Esophagus muscularis mucosa (tissue), 4 donors: ENCODE measurements at places on chromosomes 12 and 14. TPM values are rescaled to one million over a fixed set of nuclear protein-coding genes. Genes with fewer than 3 reads are reported as not detected.
A peak's percentile ranks its signal among the peaks of the same experiment; 100 is the strongest.

DNA sequence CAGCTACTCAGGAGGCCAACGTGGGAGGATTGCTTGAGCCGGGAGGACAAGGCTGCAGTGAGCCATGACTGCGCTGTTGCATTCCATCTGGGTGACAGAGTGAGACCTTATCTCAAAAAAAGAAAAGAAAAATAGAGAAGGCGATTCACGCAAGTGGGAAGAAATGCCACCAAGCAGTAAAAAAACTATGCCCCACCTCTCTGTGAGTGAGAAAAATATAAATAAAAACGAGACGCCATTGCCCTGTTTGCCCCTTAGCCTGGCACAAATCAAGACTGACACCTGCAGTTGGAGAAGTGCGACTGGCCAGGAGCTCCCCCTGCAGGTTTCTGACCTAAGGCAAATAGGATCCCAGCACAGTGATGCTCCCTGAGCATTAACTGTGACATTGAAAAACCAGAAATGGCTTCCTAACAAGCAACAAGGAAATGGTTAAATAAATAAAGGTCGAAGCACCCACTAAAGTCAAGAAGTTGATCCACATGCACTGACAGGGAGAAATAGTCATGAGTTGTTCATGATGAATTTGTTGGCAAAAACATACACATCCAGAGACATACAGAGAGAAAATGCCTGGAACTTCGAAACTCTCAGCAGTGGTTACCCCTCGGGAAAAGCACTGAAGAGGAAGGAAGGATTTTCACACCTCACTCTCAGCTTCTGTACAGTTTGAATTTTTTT, 21.1 kb downstream of the GSC start:
- H3K4me1 ChIP-seq: no peaks in the 10 kb centered on the region
- no peak overlapping the region for H3K27ac ChIP-seq
- H3K4me3 ChIP-seq: no peak overlapping the region
- no peaks in the 10 kb centered on the region for H3K36me3 ChIP-seq
- H3K27me3 ChIP-seq: peaks cover 30% of the 10 kb centered on the region
- DNase-seq: no peak

DNA sequence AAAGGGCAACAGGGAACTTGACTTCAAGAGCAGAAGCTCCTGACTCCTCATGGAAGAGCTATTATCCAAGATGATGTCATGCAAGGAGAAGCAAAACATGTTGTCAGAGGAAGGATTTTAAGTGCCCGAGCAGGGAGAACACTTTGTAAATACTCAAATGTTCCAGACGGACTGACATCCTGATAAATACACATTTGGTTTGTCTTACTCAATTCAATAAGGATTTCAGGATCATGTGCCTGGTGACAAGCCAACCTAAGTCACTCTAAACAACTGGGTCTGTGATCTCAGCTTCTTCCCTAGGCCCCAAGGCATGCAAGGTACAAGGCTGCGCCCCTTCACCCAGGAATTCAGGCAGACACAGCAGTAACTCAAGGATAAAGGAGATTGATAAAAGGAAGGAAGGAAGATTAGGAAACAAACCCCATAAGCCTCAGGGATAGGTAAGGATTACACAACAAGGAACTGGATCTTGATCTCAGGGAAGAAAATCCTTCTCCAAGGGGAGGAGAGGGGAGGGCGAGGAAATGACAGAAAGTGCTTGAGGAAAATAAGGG, 26.8 kb upstream of the CEBPE start:
- H3K4me3 ChIP-seq: no peak overlapping the region
- H3K4me1 ChIP-seq: peaks cover 96% of the 10 kb centered on the region
- H3K27ac ChIP-seq: peak overlapping the region; percentile 94
- DNase-seq: no peak
- peaks cover 2% of the 10 kb centered on the region for H3K36me3 ChIP-seq

DNA sequence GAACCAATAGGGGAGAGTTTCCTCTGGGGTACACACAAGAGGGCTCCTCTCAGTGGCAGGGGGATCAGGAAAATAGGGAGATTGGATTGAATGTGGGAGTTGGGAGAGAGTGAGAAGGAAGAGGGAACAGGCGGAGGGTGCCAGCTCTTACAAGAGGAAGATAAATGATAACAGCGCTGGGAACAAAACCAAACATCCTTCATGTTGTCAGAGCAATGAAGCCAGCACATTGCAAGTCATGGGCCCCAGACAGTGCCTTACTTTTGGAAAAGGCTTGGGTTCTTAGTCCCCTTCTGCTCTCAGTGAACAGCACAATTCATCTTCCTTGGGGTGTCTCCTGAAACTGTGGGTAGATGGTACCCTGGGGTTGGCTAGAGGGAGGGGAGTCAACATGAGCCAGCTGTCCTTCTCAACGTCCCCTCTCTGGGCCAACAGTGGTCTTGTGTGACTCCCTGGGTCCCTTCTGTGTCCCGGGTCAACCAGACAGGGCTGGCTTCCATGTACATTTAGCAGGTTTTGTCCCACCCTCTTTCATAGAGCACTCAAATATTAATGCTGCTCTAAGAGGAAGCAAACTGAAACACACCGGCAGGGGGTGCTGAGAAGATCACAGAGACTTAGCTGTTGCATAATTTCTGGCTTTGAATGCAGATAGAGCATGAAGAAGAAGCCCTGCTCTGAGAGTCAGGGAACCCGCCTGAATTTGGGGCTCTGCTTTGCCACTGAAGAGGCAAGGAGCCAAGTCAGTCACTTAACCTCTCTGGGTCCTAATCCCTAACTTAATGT, 138.5 kb downstream of the ESRRB start:
- H3K4me3 ChIP-seq: no peak overlapping the region
- H3K36me3 ChIP-seq: no peaks in the 10 kb centered on the region
- H3K27ac ChIP-seq: no peak overlapping the region
- H3K4me1 ChIP-seq: no peaks in the 10 kb centered on the region
- no peaks in the 10 kb centered on the region for H3K27me3 ChIP-seq
- no peak for DNase-seq

DNA sequence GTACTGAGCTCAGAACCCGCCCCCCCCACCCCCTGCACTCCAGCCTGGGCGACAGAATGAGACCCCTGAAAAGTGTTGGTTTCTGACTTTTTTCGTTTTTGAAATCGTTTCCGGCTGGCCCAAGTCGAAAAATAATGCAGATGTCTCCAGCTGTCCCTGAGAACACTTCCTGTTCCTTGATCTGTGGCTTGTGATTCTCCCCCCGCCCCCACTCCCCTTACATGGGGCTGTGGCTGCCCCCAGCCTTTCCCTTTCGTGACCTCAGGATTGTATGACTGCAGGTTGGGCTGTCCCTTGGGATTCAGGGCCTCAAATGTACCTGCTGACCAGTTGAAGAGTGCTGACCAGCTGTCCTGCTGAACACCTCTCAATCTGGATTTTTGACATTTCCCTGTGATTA, 34.1 kb downstream of the NOC4L start:
- peaks cover 8% of the 10 kb centered on the region for H3K27me3 ChIP-seq
- DNase-seq: no peak
- H3K4me1 ChIP-seq: no peaks in the 10 kb centered on the region
- H3K4me3 ChIP-seq: no peak overlapping the region
- no peak overlapping the region for H3K27ac ChIP-seq

- H3K27ac ChIP-seq: no peak overlapping the region
- H3K4me3 ChIP-seq: no peak overlapping the region
- H3K27me3 ChIP-seq: no peaks in the 10 kb centered on the region
- peak; percentile 77 for DNase-seq
- H3K36me3 ChIP-seq: no peaks in the 10 kb centered on the region
- no peaks in the 10 kb centered on the region for H3K4me1 ChIP-seq
Observed at GRCh38 chr14:81247271-81247766, 26.6 kb upstream of the GTF2A1 start.

DNA sequence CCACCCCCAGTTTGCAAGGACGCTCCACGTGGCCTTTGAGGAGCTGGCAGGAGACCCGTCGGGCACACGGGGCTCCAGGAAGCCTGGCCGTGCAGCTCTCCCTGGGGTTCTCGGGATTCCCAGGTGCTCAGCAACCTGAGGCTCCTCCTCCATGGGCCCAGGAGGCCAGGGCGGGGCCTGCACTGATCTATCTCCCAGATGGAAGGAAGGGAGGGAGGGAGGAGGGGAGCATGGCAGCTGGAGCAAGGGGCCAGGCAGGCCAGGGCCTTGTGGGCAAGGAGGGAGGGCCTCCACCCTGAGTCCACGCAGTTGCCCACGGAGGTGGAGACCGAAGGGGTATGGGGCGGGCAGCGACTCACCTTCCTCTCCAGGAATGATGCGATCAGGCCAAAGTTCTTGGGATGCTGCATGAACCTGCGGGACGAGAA, 127.3 kb downstream of the RFLNA start:
- peaks cover 64% of the 10 kb centered on the region for H3K4me1 ChIP-seq
- H3K27me3 ChIP-seq: no peaks in the 10 kb centered on the region
- H3K4me3 ChIP-seq: peak overlapping the region; percentile 32
- H3K27ac ChIP-seq: peak overlapping the region; percentile 88
- DNase-seq: no peak

GRCh38 chr12:25904442-25904841, 54.0 kb upstream of the RASSF8 start:
- H3K36me3 ChIP-seq: no peaks in the 10 kb centered on the region
- no peaks in the 10 kb centered on the region for H3K4me1 ChIP-seq
- H3K27me3 ChIP-seq: no peaks in the 10 kb centered on the region
- H3K27ac ChIP-seq: no peak overlapping the region
- DNase-seq: no peak

- H3K36me3 ChIP-seq: no peaks in the 10 kb centered on the region
- no peaks in the 10 kb centered on the region for H3K27me3 ChIP-seq
- H3K27ac ChIP-seq: no peak overlapping the region
- no peak overlapping the region for H3K4me3 ChIP-seq
- no peak for DNase-seq
- no peaks in the 10 kb centered on the region for H3K4me1 ChIP-seq
Observed at GRCh38 chr12:128459067-128459466, 192.1 kb downstream of the TMEM132C start.

GRCh38 chr12:102484017-102484416, 3.7 kb upstream of the IGF1 start:
- DNase-seq: no peak
- H3K4me3 ChIP-seq: peak overlapping the region; percentile 40
- no peaks in the 10 kb centered on the region for H3K27me3 ChIP-seq
- no peaks in the 10 kb centered on the region for H3K36me3 ChIP-seq
- H3K27ac ChIP-seq: peak overlapping the region; percentile 53
- H3K4me1 ChIP-seq: peaks cover 31% of the 10 kb centered on the region

DNA sequence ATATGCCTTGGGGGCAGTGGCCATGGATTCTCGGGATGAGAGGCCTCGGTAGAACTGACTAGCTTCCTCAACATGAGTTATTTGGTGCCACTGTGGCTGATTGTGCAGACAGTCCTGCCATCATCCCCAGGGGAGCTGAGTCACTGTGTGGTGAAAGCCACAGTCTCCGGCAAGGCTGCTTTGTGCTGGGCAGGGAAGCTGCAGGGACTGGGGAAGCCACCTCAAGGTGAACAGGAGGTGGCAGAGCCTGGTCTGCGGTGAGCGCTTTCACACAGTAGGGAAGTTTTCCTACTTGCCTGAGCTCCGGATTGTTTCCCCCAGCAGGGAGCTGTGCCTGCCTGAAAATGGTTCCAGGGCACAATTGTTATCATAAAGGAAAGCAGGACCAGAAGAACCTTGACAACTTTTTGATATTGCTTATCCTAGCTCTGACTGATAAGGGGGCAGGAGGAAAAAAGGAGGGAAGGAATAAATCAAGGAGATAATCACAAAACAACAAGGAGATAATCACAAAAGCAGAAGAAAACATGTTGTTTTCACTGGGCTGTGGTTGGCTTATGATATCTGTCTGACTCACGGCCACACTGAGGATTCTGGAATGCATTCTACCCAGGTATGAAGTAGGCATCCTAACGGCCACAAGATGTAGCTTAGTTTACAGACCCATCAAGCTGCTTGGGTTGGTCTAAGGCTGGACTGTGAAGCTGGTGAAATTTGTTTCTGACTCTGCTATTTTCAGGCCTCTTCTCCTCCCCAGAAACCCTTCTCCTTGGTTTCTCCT, 32.2 kb upstream of the GNG2 start:
- no peaks in the 10 kb centered on the region for H3K4me1 ChIP-seq
- peak; percentile 57 for DNase-seq
- no peak overlapping the region for H3K4me3 ChIP-seq
- H3K27ac ChIP-seq: no peak overlapping the region
- H3K36me3 ChIP-seq: no peaks in the 10 kb centered on the region
- no peaks in the 10 kb centered on the region for H3K27me3 ChIP-seq

GRCh38 chr14:22464422-22465142, 124.4 kb downstream of the DAD1 start:
- H3K27me3 ChIP-seq: no peaks in the 10 kb centered on the region
- peaks cover 17% of the 10 kb centered on the region for H3K4me1 ChIP-seq
- no peak overlapping the region for H3K27ac ChIP-seq

- H3K36me3 ChIP-seq: peaks cover 75% of the 10 kb centered on the region
- no peak overlapping the region for H3K27ac ChIP-seq
- H3K4me1 ChIP-seq: no peaks in the 10 kb centered on the region
- no peak for DNase-seq
Observed at GRCh38 chr12:120183211-120183631, 11.3 kb downstream of the GCN1 start.

DNA sequence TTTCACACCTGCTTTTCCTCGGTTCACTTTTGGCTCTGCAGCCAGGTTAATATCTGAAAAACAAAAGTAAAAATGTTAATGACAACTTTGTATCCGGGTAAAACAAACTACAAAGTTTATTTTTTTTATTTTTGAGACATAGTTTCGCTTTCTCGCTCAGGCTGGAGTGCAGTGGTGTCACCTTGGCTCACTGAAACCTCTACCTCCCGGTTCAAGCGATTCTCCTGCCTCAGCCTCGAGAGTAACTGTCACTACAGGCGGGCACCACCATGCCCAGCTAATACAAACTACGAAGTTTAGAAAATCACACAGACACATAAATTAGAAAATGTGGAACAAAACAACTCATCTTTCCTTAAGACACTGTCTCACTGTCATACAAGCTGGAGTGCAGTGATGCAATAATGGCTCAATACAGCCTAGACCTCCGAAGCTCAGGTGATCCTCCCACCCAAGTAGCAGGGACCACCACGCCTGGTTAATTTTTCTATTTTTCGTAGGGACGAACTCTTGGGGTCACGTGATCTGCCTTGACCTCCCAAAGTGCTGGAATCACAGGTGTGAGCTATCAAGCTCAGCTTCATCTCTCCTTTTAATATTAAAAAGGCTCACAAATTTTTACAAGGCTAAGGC, 38.1 kb downstream of the HNRNPC start:
- no peaks in the 10 kb centered on the region for H3K27me3 ChIP-seq
- no peak for DNase-seq
- peaks cover 74% of the 10 kb centered on the region for H3K4me1 ChIP-seq

DNA sequence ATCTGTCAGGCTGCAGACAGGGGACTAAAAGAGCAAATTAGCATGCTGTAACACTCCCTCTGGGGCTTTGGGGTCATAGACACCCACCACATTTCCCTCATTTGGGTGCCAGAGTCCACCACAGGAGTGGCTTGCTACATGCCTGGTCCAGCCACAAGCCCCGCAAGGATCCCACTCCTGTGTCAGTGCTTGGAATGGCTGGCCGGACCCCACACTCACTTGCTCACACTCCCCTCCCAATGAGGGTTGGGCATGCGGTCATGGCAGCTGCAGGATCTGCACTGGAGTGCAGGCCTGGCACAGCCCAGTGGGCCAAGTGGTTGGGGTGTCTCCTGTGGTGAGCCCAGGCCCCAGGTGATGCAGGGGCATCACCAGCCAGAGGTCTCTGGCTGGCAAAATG, 59.9 kb downstream of the TSPAN19 start:
- H3K4me1 ChIP-seq: no peaks in the 10 kb centered on the region
- H3K36me3 ChIP-seq: no peaks in the 10 kb centered on the region
- no peak overlapping the region for H3K27ac ChIP-seq
- H3K4me3 ChIP-seq: no peak overlapping the region

GRCh38 chr12:68913682-68914081, 19.3 kb downstream of the CPM start:
- DNase-seq: no peak
- no peaks in the 10 kb centered on the region for H3K36me3 ChIP-seq
- H3K4me1 ChIP-seq: no peaks in the 10 kb centered on the region
- no peak overlapping the region for H3K27ac ChIP-seq

Gene RND1
- 0.29 TPM for total RNA-seq

Gene NEDD1
- 27.0 TPM for total RNA-seq

Gene RIMKLB
- total RNA-seq: 27.8 TPM

Gene PELI2
- total RNA-seq: 10.6 TPM

Gene EFS
- 12.5 TPM for total RNA-seq
